ENCODE measurements at places on chromosomes 13 and 19.

GRCh38 chr13:26323127-26323526 lies 69.2 kb downstream of the CDK8 start:
- no peak for DNase-seq

DNA sequence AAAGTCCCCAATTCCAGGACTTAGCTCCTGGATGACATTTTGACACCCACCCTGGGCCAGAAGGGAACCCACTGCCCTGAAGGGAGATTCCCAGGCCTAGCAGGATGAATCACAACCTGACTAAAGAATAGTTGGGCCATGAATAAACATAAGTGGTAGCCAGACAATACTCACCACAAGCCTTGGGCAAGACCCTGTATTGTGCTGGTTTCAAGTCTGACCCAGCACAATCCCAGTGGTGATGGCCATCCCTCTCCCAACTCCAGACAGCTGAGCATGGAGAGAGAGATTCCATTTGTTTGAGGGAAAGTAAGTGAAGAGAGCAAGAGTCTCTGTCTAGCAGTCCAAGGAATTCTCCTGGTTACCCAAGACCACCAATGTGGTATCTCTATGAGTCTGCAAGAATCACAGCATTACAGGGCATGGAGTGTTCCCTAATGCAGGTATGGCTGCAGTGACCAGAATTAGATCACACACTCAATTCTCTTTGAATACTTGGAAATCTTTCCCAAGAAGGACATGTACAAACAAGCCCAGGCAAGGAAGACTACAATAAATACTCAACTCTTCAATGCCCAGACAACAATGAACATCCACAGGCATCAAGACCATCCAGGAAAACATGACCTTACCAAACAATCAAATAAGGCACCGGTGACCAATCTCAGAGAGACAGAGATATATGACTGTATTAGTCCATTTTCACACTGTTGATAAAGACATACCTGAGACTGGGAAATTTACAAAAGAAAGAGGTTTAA lies 158.0 kb downstream of the VWA8 start:
- no peak for DNase-seq

DNA sequence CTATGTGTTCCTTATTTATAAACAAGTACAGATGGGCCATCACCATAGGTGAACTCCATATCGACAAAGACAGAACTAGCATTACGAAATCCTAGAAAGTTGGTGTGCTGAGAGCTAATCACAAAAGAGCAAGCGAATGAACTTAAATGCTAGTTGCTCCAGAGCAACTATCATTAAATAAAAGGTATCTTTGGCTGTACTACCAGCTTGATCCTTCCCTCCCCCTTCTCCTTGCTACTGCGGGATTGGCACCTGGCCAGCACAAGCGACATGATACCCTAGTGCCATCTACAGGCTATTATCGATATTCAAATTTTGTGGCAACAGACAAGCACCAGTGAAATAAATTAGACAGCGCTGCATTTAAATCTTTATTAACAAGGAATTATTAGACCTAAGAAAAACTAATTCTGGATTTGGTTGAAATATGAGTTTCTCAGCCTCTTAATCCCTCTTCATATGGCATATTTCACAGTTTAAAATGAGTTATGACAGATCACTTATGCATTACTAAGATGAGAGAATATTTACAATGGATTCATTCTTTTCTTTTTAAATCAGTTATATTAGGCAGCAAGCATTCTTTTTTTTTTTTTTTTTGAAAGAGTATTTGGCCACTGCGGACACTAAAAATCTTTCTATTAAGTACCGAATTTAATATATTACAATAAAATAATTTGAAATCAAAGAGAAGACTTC lies 5.8 kb downstream of the PCDH9 start:
- DNase-seq: no peak

DNA sequence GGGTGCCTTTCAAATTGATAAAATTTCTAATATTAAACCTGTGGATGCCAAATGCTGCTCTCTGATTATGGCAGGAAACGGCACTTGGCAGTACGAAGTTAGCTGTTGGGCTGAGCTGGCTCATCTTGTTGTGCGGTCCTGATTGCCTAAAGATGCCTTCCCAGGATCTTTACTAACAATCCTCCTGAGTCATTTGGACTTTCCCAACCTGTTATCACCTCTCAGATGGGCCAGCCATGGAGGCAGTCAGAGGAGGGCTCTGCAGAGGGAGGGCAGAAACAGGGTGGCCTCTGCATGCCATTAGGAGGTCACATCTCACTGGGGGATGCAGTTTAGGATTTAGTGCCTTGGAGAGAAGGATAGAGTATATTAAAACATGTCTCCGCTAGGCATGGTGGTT lies 27.3 kb downstream of the ALOX5AP start:
- no peak for DNase-seq

- DNase-seq: no peak
Measured at GRCh38 chr19:57566396-57567265, 7.0 kb upstream of the ZNF550 start.

DNA sequence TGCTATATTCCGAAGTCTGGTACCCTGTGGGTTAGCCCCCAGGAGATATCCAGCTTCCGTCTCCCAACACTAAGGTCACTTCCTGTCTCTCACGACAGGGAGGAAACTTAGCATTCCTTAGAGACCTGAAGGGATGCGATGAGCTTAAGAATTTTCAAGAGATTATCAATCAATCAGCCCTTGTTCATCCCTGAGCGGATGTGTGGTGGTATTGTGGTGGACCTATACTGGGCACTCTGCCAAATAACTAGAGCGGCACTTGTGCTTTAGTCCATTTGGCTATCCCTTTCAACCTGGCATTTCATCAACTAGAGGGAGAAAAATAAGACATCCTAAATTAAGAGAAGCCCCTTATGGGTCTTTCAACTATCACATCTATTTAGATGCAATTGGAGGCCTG lies 30.9 kb upstream of the ZNF562 start:
- no peak for DNase-seq

GRCh38 chr13:41851351-41851750 lies 109.6 kb downstream of the VWA8 start:
- DNase-seq: no peak

DNA sequence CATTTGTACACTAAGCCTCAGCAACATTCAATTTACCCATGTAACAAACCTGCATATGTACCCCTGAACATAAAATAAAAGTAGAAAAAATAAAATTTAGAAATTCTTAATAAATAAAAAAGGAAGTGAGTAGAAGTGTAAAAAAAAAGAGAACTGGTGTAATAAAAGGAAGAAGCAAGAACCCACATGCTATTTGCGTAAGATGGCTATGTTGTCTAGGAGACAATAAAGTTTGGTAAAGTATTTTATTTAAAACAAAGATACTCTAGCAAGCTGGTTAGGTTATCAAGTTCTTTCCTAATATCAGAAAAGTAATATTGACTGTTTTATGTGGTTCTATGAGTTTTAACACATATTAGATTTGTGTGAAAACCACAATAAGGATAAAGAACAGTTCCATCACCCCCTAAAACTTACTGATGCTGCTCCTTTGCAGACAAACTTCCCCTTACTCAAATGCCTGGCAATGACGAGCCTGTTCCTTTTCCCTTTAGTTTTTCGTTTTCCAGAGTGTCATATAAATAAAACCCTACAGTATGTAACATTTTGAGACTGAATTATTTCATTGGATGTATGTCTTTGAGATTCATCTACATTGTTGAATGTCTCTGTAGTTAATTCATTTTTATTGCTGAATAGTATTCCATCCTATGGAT lies 98.9 kb downstream of the TNFSF13B start:
- DNase-seq: no peak

DNA sequence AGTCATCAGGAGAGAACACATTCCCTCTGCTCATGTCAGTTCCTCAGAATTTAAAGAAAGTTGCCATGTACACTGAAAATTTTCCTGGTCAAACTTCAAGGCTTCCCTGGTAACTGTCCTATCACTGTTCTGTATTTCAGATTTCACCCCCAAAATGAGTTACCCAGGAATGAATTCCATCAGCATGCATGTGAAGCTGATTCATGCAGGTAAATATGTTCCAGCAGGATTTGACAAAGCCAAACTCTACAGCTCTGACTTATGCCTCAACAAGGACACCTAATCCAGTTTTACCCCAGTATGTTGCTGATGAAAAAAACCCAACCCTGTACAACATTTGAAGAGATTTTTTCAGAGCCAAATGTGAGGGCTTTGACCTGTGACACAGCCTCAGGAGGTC lies 21.5 kb downstream of the LIG4 start:
- DNase-seq: no peak

GRCh38 chr19:16867211-16867610 lies 21.6 kb upstream of the F2RL3 start:
- no peak for DNase-seq

DNA sequence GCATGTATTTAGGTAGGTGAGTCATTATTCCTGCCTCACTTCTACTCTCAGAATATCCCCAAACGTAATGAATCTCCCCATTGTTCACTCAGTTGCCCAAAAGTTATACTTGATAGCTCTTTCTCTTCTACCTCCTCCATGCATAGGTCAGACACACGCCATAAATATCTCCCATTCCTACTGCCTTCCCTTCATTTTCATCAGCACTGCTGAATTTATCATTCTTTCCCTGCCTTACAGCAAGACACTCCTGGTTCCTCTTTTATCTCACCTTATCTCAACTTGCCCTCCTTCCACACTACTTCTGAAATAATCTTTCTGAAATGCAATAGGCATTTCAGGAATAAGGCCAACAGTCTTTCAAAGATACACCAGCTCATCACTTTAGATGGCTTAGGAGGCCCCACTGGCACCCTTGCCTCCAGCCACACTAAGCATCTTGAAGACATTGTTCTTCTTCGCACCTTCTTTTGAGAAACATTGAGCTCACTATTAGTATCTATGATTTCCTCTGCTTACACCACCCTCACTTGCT lies 333.9 kb downstream of the MYO16 start:
- DNase-seq: no peak

GRCh38 chr13:37143911-37144310 lies 38.4 kb upstream of the CSNK1A1L start:
- no peak for DNase-seq

GRCh38 chr19:23699521-23699860 lies 12.5 kb upstream of the ZNF675 start:
- DNase-seq: no peak

DNA sequence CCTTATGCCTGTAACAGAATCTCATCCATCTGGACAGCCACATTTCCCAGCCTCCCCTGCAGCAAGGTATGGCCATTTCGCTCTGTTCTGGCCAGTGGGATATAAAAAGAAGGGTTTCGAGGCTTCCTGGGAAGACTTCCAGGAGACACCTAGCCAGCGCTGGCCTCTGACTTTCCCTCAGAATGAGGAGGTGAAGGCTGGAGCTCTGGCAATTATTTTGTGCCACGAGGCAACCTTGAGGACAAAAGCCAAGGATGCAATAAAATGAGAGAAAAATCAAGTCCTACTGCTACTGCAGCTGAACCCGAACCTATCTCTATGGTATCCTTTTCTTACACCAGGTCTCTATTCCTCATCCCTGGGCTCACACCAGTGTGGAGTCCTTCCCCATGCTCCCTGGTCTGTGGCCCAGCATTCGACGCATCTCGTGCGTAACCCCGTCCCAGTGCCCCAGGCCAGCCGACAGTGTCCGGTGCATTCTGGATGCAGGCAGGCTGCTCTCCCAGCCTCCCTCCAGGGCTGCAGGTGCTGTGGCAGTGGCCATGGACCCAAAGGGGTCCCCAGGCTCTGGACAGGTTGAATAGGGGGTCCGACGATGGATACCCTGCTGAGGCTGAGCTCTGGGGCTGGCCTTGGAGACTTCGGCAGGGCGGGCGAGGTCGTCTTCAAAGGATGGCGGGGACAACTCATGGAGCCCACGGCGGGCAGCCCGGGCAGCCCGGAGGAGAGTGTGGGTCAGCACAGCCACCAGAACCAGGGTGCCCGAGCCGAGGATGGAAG lies 12.2 kb downstream of the TMEM221 start:
- DNase-seq: no peak

- DNase-seq: no peak
Measured at GRCh38 chr19:903266-903797, 9.7 kb downstream of the R3HDM4 start.

- DNase-seq: no peak
Measured at GRCh38 chr13:112895521-112896465, 73.2 kb upstream of the MCF2L start.

DNA sequence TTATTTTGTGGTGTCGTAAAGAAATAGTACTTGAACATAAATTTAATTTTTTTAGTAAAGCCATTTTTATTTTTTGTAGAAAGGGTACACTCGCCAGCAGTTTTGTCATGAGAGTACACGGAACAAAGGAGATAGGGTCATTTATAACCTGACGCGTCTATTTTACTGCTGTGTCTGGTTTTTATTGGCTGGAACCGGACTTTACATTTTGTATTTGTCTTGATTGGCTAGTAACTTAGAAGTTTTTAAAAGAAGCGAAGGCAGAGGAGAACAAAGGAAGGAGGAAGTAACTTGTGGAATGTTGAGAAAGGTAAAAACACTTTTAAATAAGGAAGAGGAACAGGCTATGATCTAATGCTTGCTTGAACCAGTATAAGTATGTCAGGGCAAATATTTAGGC lies 43.5 kb downstream of the TRPM4 start:
- DNase-seq: no peak

GRCh38 chr13:67094952-67095351 lies 135.2 kb downstream of the PCDH9 start:
- no peak for DNase-seq

- no peak for DNase-seq
Measured at GRCh38 chr13:73602295-73602694, 531.9 kb downstream of the KLF12 start.

DNA sequence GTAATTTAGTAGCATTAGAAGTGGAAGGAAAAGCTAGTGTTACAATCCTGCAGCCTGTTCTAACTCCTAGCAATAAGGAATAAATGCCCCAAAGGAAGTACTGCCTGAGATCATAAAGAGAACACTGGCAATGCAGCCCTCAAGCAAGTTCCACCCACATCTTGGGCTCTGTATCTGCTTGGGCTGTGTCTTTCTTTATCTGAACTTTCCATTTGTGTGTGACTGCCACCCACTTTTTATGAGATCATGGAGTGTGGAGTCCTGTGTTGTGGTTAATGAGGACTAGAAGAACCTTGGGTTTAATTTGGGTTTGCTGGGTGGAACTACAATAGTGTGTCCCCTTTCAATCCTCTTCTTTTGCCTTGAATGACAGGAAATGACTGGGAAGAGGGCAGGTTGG lies 38.2 kb downstream of the RFXAP start:
- DNase-seq: no peak

DNA sequence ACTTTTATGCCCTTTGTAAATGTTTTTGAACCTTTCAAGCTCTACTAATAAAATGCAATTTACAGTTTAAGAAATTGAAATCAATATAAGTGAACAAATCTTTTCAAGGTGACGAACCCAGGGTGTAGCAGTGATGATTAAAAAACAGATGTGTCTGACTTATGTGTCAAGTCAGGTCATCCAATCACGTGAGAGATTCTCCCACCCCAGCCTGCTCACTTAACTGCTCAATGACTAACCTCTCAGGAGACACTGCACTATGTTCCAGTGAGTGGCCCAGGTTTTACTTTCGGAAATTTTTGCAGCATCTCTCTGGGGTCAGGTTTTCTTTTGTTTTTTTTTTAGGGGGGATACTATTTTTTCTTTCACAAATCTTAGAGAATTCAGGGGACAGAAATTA lies 60.7 kb downstream of the ZNF429 start:
- no peak for DNase-seq

GRCh38 chr13:61013796-61014195 lies 401.9 kb downstream of the PCDH20 start:
- no peak for DNase-seq

- no peak for DNase-seq
Measured at GRCh38 chr13:113863524-113864272, at the start of gene GAS6. TSS of gene GAS6 (minus strand) at chr13:113864076. CDS start at chr13:113863920, 156 bp downstream.

All from effector CD4-positive, alpha-beta T cell (primary cell).